Naive thymus-derived CD8-positive, alpha-beta T cell (primary cell): ENCODE measurements at places on chromosomes 3 and 15. TPM values are rescaled to one million over a fixed set of nuclear protein-coding genes. Genes with fewer than 3 reads are reported as not detected.

The ZBBX gene
- not detected for total RNA-seq

The SLC6A1 gene
- total RNA-seq = not detected

The JAGN1 gene
- total RNA-seq = 40.4 TPM

The MYRIP gene
- not detected for total RNA-seq

The PRSS50 gene
- total RNA-seq = not detected

The GOLGA6B gene
- total RNA-seq = not detected

The SH2D7 gene
- total RNA-seq = not detected

The NOP10 gene
- total RNA-seq = 64.4 TPM

The BCL6 gene
- 23.0 TPM for total RNA-seq

The PLIN1 gene
- 2.2 TPM for total RNA-seq

The MINAR1 gene
- total RNA-seq = 0.47 TPM

The ATP8B4 gene
- total RNA-seq = 0.18 TPM

The SAMMSON gene
- total RNA-seq = not detected

The PLD1 gene
- total RNA-seq = 0.44 TPM

The RBMS3 gene
- not detected for total RNA-seq

The ELL3 gene
- total RNA-seq = 4.0 TPM

The ARGFX gene
- total RNA-seq = not detected

The PIF1 gene
- total RNA-seq = not detected

The PIK3R4 gene
- 31.6 TPM for total RNA-seq

The RHCG gene
- not detected for total RNA-seq

The AHSG gene
- total RNA-seq = not detected

The PPP1R14D gene
- total RNA-seq = not detected
